ENCODE measurements at places on chromosomes 4 and X. TPM values are rescaled to one million over a fixed set of nuclear protein-coding genes. Genes with fewer than 3 reads are reported as not detected.

Gene MAP3K15
- 1.4 TPM for total RNA-seq

Gene UGT2B17
- total RNA-seq = not detected

Gene AMELX
- total RNA-seq = not detected

- no peak overlapping the region for H3K4me3 ChIP-seq
- DNase-seq = no peak
- H3K4me1 ChIP-seq = no peaks in the 10 kb centered on the region
- no peaks in the 10 kb centered on the region for H3K36me3 ChIP-seq
Observed at GRCh38 chr4:139568206-139568955, 12.4 kb upstream of the SETD7 start.

DNA sequence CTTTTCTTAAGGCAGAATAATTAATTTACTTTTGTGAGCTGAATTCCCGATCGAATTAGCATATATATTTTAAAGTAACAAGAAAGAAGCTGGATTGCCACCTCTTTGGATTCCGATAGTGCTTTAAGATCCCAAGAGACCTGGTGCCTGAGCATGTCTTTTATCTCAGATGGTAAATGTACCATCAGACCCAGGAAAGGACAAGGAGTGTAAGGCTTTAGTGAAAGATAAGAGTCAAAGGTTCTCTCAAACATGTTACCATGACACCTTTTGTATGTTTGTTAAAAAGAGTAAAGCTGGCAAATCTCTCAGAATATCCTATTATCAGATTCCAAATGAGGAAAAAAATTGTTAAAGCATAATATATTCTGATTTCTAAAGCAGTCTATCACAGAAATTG is 198.8 kb downstream of the PPP3CA start:
- no peaks in the 10 kb centered on the region for H3K4me1 ChIP-seq
- no peaks in the 10 kb centered on the region for H3K36me3 ChIP-seq
- H3K4me3 ChIP-seq = no peak overlapping the region
- no peak for DNase-seq
- no peak overlapping the region for H3K27ac ChIP-seq

DNA sequence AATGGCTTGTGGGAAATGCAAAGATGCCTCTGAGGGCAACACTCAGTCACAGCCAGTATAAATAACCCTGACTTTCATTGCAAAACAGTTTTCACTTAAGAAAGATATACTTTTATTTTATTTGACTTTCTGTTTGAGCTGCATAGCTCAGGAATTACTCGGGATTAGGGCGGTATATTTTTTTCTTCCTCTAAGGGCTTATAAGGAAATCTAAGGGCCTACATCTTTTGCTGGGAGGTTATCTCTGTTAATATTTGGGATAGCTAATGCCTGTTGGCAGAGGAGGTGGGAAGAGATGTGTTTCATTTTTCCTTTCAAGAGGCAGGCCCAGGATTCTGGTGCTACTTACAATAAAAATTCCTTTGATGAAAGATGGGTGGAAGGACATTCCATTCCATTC is 28.8 kb upstream of the EGFL6 start:
- no peaks in the 10 kb centered on the region for H3K36me3 ChIP-seq
- H3K27ac ChIP-seq = no peak overlapping the region
- no peaks in the 10 kb centered on the region for H3K27me3 ChIP-seq
